ENCODE measurements at places on chromosomes 4 and X.

GRCh38 chr4:179624768-179625181 lies 2182.5 kb upstream of the AGA start:
- peak; percentile 43 for DNase-seq

- DNase-seq, result no peak
Measured at GRCh38 chr4:2652415-2653160, 103.5 kb downstream of the TNIP2 start.

GRCh38 chr4:16684097-16684496 lies 214.3 kb downstream of the LDB2 start:
- DNase-seq, result no peak

- DNase-seq, result peak; percentile 74
Measured at GRCh38 chr4:97152149-97152548, 991.1 kb downstream of the STPG2 start.

DNA sequence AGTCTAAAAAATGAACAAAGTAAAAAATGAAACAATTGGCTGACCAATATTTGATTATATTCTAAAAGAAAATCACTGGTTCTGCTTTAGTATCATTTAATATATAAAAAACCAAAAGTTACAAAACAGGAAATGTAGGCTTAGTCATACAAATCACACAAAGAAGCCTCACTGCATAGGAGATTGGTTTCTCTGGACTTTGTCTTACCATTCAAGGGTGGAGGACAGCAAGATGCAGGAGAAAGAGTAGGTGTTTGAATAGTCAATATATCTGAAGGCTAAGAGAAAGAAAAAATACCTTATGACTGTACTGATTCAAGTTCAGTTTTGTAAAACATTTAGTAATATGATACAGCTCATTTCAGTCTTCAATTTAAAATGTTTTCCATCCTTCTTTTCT lies 28.6 kb upstream of the TAF9B start:
- peak; percentile 0 for DNase-seq

DNA sequence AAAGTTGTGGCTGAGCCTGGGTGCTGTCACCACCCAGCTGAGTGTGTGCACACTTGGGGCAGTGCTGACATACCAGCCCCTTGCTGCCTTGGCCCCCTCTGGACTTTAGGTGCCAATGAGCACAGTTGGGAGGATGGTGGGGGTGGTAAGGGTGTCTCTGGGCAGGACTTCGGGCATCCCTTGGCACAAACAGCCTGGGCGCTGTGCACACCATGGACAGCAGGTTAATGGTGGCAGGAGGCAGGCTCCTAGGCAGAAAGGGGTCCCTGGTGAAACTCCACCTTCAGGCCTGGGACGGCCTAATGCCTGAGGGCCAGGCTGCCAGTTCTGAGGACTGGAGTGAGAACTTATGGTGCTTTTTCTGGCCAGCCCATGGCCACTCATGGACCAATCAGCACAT lies 32.4 kb upstream of the TEX13C start:
- no peak for DNase-seq

GRCh38 chr4:1556541-1557220 lies 127.4 kb downstream of the FAM53A start:
- no peak for DNase-seq

DNA sequence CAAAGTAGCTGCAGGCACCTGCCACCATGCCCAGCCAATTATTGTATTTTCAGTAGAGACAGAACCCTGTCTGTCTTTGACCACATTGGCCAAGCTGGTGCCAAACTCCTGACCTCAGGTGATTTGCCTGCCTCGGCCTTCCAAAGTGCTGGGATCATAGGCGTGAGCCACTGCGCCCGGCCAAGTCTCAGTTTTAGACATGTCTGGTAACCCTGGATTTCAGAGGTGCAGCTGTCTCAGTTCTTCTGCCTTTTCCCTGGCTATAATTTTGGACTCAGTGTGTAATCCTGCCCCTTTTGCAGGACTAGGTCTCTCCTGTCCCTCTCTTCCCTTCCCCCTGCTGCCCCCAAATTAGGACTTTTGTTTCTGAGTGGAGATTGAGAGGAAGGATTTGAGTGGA lies 46.6 kb downstream of the FAM193A start:
- peak; percentile 10 for DNase-seq

- DNase-seq, result no peak
Measured at GRCh38 chr4:151468715-151469696, 60.0 kb downstream of the FHIP1A start.

DNA sequence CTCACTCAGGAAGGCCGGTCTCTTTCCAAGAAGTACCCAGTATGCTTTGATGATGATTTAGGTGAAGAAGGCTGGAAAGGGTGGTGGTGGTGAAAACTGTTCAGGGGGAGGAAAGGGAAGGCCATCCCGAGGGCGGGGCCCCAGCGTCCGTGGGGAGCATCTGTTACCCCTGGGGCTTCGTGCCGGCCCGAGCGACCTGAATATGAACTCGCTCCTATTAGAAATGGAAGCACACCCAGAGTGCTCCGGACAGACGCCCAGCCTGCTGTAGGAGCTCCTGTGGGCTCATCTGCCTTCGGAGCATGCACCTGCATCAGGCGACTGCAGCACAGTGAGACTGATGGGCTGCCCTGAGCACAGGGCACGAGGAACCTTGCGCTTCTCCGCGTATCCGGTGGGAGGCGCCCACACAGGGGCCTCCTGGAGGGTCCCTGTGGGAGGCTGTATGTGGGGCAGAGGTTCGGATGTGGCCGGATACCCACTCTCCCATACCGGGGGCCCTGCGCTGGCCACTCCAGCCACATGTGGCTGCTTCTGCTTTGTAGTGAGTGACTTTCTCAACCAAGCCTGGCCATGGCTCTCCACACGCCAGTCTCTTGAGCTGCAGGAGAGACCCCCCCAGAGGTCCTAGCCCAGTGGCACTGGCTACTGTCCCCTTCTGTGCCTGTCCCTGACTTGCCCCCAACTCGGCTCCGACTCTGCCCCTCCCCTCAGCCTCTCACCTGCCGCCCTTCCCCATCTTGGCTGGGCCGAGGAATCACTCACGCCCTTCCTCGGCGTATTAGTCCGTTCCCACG lies 36.7 kb downstream of the FGFRL1 start:
- no peak for DNase-seq

DNA sequence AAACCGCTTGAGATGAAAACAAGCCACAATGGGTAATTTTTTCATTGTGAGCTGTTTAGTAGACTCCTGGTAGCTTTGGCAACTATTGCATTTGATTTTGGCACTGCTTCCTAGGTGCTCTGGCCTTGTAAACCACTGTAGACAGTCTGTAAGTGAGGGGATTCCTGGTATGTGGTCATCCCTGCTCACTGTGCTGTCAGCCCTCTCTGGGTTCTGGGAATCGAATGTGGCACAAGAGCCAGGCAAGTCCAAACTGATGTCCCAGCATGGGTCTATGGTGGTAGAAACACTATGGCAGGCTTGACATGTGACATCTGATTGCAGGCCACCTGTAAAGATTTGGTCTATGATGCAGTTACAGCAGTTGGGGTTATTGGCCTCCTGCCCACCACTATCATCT lies 2.5 kb downstream of the USP51 start:
- no peak for DNase-seq

- no peak for DNase-seq
Measured at GRCh38 chr4:74083546-74083945, 15.4 kb downstream of the CXCL2 start.

- no peak for DNase-seq
Measured at GRCh38 chr4:38794051-38794450, 10.5 kb downstream of the TLR1 start.

DNA sequence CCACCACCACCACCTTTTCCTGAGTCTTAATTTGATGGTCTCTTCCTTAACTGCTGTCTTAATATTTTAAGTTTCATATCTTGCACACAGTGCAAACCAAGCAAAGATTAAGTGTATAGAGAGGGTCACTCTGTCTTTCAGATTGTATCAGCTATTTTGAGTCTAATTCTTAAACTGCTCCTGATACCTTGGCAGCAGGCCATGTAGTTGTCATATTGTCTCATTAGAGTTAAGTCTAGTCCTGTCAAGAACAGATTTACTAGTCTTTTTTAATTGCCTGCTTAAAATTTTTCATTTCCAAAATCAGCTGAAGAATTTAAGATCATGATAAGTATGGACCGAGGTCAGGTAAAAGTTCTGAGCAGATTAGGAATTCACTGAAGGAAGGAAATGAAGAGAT lies 51.5 kb downstream of the FHIP1A start:
- DNase-seq, result no peak

GRCh38 chr4:81808011-81808672 lies 336.4 kb upstream of the RASGEF1B start:
- DNase-seq, result no peak

- DNase-seq, result no peak
Measured at GRCh38 chr4:71222661-71223060, 116.2 kb upstream of the SLC4A4 start.

DNA sequence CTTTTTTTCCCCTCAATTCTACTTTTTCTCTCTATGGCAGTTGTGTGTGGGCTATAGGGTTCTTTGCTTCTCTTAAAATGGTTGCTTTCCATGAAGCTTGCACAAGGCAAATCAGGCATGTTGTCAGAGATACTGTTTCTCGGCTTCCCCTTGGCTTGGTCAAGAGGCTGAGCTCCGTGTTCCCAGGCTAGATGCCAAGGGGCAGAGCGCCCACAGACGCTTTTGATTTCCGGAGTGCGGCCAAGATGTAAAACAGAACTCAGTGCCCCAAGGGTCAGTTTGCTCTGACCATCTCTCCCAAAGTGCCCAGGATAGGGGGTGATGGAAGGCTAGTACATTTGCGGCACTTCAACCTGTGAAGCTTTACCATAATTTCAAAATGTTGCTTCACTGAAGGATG lies 64.2 kb upstream of the DIPK2B start:
- DNase-seq, result no peak

DNA sequence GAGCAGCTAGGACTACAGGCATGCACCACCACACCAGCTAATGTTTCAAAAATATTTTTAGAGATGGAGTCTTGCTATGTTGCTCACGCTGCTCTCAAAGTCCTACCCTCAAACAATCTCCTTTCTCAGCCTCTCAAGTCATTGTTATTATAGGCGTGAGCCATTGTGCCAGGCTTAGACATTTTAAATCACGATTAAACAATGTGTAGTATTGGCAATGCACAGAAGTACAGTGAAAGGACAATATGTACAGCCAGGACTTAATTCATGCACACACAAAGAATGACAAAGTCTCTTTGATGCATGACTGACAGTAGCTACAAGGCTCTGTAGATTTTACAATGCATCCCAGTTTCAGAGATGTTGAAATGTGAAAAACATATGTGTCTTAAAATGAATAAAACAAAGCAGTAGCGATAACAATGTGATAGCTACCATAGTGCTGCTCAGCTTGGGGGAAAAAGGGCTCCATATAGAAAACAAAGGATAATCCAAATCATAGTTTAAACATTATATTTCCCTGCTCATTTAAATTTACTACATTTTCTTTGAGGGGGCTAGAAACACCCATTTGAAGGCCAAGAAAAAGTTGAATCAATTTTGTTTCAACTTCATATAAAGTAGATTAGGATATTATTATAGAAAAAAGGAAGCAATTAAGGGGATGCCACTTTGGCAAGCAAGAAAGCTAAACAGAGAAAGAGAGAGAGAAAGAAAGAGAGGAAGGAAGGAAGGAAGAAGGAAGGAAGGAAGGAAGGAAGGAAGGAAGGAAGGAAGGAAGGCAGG lies 272.4 kb upstream of the SMIM31 start:
- DNase-seq, result no peak

DNA sequence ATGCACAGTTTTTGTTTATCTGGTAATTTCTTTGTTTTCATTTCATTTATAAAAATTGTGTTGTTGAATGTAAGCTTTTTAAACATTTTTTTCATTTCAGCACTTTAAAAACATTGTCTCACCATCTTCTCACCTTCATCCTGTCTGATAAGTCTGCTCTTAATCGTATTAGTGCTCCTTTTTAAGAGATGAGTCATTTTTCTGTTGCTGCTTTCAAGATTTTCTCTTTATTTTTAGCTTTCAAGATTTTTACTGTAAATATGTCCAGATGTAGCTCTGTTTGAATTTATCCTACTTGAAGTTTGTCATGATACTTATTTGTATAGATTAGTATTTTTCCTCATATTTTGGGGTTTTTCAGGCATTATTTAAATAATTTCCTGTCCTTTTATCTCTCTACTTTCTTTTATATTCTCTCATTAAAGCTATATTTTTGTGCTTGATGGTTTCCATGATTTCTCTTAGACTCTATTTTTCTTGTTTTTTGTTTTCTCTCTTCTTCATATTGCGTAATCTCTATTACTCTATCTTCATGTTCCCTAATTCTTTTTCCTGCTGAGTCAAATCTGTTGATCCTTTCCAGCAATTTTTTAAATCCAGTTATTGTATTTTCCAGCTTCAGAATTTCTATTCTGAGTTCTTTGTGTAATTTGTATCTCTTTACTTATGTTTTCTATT lies 1400.4 kb upstream of the PCDH7 start:
- DNase-seq, result no peak

DNA sequence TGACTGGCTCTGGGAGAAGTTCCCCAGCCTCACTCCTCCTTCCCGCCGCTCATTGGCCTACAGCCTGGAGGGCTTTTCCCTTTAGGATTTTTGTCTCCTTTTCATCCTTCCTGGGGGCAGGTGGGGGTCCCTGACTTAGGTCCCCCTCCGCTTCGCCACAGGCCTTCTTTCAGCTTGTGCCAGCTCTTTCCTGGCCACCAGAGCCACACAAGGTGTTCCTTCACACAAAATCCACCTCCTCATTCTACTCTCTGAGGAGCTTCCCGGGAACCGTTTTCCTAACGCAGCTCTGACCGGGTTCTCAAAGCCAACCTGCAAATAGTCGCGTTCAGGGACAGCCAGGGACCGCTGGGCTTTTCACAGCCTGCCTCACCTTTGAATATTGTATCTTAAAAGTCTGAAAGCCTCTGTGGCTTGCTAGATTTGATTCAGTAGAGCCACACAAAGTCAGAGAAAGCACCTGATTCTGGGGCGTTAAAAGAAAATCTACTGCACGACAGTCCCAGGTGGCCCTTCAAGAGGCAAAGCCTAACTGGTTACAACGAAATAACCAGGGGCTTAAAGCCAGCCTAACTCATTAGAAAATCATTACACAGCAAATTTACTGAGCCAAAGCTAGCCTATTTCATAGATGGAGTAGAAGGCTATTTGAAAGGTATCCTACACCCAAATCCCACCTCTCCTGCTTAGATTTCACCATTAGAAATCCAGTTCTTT lies 731 bp upstream of the GPC3 start:
- no peak for DNase-seq

GRCh38 chr4:154741922-154742850 lies 1.6 kb upstream of the LRAT start:
- DNase-seq, result peak; percentile 1

GRCh38 chrX:72492499-72492898 lies 80.1 kb downstream of the HDAC8 start:
- DNase-seq, result no peak

GRCh38 chr4:141541851-141542250 lies 94.5 kb upstream of the IL15 start:
- DNase-seq, result peak; percentile 61

- DNase-seq, result no peak
Measured at GRCh38 chr4:73193155-73193554, 65.4 kb downstream of the ANKRD17 start.

- no peak for DNase-seq
Measured at GRCh38 chr4:182922501-182923284, 5.5 kb upstream of the DCTD start.

DNA sequence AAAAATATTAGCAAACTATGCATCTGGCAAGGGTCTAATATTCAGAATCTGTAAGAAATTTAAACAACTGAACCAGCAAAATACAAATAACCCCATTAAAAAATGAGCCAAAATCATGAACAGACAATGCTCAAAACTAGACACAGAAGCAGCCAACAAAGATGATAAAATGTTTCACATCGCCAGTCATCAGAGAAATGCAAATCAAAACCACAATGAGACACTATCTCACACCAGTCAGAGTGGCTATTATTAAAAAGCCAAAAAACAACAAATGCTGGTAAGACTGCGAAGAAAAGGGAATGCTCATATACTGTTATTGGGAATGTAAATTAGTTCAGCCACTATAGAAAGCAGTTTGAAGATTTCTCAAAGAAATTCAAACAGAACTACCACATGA lies 201.3 kb upstream of the CPEB2 start:
- no peak for DNase-seq

All from LHCN-M2 (cell line).